ENCODE measurements at places on chromosomes 7 and 10.

GRCh38 chr10:86684331-86685097, 16.2 kb downstream of the LDB3 start:
- DNase-seq: no peak

DNA sequence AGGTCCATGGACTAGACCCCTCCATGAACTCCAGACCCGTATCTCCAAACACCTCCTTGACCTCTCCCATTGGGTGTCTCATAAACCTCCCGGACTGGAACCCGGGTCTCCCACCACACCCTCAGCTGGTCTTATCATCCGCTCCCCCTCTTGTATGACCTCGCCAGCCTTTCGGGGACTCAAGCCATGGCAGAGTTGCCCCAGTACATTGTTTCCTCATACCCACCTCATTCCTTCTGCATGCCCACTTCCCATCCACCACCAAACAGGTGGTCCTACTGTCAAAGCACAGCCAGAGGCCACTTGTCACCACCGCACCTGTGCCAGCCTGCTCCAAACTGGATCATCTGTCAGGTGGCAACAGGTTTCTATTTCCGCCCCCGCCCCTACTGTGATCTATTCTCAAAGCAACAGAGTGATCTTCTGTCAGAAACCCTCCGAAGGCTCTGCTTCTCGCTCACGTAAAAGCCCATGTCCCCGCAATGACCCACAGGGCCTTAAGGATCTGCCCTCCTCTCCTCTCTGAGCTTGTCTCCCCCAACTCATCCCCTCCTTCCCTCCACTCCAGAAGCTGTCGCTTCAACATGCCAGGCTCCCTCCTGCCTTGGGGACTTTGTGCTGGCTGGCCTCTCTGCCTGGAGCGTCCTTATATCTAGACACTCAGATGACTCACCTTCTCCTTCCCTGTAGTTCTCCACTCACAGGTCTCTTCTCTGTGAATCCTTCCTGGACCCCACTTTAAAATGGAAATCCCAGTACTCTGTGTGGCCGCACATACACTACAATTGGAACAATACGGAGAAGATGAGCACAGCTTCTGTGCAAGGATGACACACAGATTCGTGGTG, 22.8 kb upstream of the PRKAG2 start:
- no peak for DNase-seq

GRCh38 chr10:3527869-3528268, 257.1 kb downstream of the KLF6 start:
- no peak for DNase-seq

GRCh38 chr7:94050046-94050445, 45.9 kb upstream of the BET1 start:
- no peak for DNase-seq

GRCh38 chr7:137909042-137909441, 62.3 kb upstream of the DGKI start:
- no peak for DNase-seq

DNA sequence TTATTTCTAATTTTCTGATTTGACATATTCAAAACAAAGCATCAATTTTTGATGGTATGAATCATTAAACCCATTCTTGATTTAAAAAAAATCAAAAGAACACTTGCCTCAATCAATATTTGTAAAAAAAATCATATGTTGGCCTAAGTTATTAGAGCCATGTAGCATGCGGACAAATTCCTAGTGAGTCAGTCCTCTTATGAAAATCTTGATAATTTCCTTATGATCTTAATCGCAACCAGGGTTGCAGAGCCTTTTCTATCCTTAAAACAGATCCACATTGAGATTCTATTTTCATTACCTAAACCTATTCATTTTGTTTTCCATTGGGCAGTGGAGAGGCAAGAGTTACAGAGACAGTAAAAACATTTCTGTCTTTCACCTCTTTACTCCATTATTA, 203.2 kb downstream of the ARL4A start:
- no peak for DNase-seq

DNA sequence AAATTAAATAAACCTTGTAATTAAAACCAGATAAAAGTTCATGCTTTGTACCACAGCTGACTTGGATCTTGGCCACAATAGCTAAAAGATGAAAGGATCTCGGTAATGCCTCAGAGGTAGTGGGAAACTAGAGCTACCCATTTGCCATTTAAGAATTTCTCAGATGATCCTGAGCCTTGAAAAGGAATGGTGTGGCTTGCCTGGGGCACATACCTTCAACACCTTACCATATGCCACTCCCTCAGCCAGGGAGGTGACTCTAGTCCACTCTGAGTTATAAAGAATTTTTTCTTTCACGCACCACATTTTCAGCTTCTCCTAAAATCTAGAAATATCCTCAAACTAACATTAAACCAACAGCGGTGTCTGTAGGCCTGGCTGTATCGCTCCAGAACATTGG, 516.3 kb upstream of the TEX47 start:
- no peak for DNase-seq

GRCh38 chr10:96244354-96244753, 27.0 kb downstream of the BLNK start:
- no peak for DNase-seq

DNA sequence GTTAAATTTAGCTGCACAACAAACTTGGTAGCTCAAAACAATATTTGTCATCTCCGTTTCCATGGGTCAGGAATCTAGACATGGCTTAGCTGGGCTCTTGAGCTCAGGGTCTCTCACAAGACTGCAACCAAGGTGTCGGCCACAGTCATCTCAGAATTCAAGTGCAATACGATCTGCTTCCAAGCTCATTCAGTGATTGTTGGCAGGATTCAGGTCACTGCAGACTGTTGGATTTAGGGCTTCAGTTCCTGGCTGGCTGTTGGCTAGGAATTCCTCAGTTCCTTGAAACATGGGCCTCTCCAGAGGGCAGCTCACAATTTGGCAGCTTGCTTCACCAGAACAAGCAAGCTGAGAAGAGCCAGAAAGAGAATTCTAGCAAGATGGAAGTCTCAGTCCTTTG, 17.5 kb upstream of the CHST3 start:
- DNase-seq: no peak

DNA sequence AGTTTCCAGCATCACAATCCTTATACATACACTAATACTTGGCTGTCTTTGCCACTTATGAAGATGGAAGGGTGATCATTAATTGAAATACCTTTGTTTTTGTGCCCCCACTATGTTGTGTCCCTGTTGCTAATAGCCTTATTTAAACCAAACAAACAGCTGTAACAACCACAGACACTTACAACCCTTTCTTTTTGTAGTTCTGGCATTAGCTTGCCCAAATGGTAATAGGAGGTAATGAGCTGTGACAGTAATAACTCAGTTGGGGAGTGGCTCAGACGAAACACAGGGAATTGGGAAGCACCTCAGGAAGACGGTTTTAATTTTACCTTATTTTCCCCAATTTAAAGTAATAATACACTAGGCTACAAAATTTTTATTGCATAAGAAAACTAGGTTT, 83.4 kb downstream of the MDFIC start:
- DNase-seq: no peak

DNA sequence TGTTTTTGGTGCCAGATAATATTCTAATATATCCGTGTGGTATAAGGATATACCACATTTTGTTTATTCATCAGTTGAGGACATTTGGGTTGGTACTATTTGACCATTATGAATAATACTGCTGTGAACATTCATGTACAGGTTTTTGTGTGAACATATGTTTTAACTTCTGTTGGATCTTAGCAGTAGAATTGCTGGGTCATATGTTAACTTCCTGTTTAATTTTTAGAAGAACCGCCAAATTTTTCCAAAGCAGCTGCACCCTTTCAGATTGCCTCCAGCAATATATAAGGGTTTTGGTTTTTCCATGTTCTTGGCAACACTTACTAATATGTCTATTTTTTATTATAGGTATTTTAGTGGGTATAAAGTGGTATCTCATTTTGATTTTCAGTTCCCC, 22.8 kb downstream of the VPS26A start:
- no peak for DNase-seq

GRCh38 chr10:14669576-14669975, 105.1 kb downstream of the FAM107B start:
- no peak for DNase-seq

DNA sequence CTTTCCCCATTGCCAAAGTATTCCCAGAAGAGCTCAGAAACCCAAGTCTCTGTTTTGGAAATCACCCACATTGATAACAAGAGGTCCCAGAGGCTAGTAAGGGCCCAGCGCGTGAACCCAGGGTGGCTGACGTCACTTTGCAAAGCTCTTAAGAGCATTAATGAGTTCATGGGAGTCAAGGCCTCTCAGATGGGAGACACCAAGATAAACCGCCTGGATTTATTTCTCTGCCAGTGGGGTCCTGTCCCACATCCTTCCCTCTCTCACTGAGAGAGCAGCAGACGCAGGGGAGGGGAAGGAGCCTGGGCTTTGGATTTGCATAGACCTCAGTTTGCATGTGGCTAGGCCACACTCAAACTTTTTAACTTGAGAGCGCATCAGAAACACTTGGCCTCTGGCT, 184.8 kb upstream of the PDE1C start:
- no peak for DNase-seq

DNA sequence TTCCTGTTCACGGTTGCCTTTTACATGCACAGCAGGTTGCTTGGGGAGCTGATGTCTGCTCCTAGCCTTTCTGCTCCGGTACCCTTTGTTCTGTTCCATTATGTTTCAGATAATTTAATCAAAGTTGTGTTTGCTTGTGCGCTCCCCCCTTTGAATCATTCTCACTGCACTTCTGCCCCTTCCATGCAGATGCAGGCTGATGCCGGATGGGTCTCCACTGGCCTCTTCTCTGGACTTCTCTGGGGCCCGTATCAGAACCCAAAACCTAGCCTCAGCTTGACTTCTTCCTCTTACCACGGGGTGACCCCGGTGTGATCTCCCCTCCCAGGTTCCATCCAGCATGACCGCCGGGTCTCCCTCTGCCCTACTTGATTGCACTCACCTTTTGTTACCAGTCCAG, 272.0 kb downstream of the DPP6 start:
- no peak for DNase-seq

All from stimulated activated CD4-positive, alpha-beta T cell treated with anti-CD3 and anti-CD28 coated beads, Interleukin-4, amount 100 ng/mL, for 24 hours (primary cell).